ENCODE measurements at places on chromosomes 7 and 10.

DNA sequence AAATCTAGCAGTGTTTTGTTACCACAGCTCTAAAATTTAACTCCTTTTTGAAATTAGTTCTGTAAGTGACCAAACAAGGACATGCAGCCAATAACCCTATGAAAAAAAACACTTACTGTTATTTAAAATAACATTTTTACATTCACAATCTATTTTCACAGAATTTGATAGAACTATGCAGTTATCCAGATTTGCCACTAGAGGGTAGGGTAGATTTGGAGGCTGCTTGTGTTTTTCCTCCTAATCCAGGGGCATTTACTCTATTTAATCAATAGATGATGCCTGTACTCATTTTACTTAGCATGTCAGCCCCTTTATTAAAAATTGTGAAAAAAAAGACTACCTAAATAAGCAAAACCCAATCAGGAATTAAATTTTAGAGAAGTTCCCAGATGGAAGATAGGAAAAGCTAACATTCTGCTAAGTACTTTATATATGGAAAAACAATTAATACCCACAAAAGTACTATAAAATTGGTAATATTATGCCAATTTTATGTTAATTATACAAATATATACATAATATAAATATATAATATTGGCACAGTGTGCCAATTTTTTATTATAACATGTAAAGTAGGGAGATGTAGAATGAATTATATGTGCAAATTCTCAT, 18.1 kb upstream of the LIPK start:
- DNase-seq, result no peak

GRCh38 chr7:51312951-51313737, 3.5 kb downstream of the COBL start:
- no peak for DNase-seq

GRCh38 chr7:26515314-26515842, 223.7 kb downstream of the SNX10 start:
- no peak for DNase-seq

- no peak for DNase-seq
Observed at GRCh38 chr10:100969187-100970075, at the start of gene SEMA4G. Gene SEMA4G, plus strand, starts transcription at chr10:100969504. Its CDS starts 3,409 bp downstream, at chr10:100972913.

- DNase-seq, result no peak
Observed at GRCh38 chr10:124000792-124001201, 92.6 kb downstream of the CHST15 start.

- DNase-seq, result no peak
Observed at GRCh38 chr7:108570146-108570755, 577 bp downstream of the DNAJB9 start.

DNA sequence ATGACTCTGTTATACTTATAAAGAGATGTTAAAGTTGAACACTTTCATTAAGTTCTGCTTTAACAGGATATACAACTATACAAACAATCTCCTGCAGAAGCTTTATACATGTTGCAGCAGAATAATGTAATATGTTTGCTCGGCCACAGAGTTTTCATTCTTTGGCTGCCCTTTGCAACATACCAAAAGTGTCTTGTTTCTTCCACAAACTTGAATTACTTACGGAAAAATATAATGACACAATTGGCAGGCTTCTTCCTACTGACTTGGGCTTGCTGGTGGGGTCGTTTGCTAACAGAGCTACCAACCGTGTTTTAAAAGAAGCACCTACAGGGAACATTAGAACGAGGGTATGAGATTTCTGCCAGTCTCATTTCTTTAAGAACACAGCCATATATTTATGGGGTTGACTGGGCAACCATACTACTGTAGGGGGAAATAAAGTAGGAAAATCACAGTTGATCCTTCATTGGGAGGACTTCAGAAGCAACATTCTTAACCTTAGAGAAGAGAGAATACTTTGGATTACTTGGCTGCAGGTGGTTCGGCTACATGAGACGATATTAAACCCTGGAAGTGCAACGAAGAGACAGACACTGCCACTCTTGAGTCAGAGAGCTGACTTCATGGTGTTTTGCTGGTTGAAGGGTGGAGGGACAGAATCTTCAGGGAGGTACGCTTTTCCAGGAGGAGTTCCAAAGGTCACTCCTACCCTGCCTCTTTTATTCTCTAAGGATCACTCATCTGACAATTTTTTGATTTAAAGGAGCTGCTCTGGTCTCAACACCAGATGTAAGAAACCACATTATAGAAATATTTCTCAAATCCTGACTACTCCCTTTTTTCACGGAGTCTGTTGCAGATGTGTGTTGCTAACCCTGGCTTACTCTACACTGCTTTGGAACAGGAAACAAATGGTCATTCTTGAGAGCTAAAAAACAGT, 123.9 kb downstream of the SEMA3C start:
- no peak for DNase-seq

DNA sequence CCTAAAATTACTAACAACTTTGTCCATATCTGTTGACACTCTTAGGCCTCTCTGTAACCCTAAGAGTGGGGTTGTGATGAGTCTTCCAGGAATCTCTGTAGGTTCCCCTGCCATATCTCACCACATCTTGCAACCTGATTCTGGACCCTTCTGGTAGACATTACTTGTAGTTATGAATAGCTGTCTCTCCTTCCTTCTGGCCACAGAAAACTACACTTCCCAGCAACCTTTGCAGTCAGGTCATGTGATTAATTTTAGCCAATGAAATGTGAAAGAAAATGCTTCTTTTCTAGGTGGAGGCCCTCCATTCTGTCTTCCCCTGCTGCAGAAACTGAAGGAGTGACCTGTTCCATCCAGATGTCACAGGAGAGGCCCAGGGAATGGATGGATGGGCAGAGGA, 147.6 kb upstream of the AOAH start:
- no peak for DNase-seq

DNA sequence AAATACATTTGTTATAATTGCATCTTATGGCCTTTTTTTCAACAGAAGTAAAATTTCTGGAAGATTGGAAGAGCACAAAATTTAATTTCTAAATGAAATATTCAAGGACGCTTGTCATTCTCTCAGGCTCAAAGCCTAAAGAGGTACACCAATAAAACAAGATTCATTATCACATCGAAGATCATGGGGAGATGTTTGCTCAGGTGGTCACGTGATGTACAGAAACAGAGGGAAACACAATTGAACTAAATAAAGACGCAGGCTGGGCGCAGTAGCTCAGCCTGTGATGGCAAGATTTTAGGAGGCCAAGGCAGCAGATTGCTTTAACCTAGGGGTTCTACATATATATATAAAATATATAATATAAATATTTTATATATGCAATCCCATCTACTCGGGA, 37.3 kb upstream of the TMEM254 start:
- DNase-seq, result no peak

GRCh38 chr10:55746002-55746401, 615.1 kb downstream of the ZWINT start:
- no peak for DNase-seq

DNA sequence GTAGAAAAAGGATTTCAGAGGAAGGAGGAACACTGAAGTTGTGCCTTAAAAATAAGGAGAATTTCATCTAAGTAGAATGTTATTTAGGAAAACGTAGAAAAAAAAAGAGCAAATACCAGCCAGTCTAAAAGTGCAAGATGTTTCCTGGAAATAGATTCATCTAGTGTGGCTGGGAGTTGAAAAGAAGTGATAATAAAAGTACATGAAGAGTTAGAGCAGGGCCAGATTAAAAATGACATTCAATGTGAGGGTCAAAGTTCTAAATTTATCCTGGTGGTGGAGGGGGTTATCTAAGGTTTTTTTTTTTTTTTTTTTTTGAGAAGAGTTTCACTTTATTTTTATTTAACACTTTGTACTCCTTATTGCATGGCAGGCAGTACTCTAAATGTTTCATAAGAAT, 289.3 kb downstream of the MDFIC start:
- no peak for DNase-seq

DNA sequence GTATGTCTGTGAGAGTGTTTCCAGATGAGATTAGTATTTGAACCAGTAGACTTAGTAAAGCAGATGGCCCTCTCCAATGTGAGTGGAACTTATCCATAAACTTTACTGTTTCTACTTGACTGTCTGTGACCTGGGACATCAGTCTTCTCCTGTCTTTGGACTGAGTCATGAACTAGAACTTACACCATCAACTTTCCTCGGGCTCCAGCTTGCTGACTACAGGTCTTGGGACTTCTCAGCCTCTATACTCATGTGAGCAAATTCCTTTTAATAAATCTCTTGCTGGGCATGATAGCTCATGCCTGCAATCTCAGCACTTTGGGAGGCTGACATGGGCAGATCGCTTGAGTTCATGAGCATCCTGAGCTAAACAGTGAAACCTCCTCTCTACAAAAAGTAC, 25.7 kb upstream of the WAPL start:
- no peak for DNase-seq

- no peak for DNase-seq
Observed at GRCh38 chr10:129307141-129307540, 159.9 kb upstream of the MGMT start.

DNA sequence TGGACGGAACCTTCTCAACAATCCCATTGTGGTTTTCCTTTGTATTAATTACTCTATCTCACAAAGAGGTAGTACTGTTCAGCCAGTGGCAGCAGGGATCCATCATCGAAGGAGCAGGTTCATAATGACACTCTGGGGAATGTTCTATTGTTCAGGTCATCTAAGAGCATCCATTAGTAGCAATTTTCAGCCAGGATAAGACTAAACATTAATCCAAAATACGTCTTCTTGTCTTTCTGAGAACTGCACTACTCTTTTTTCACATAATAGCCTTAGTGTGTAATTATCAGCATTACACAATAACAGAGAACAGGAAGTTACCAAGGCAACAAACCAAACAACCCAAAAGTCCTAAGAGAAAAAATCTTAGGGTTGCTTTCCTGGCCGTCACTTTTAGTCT, 259.5 kb upstream of the VWC2 start:
- no peak for DNase-seq

DNA sequence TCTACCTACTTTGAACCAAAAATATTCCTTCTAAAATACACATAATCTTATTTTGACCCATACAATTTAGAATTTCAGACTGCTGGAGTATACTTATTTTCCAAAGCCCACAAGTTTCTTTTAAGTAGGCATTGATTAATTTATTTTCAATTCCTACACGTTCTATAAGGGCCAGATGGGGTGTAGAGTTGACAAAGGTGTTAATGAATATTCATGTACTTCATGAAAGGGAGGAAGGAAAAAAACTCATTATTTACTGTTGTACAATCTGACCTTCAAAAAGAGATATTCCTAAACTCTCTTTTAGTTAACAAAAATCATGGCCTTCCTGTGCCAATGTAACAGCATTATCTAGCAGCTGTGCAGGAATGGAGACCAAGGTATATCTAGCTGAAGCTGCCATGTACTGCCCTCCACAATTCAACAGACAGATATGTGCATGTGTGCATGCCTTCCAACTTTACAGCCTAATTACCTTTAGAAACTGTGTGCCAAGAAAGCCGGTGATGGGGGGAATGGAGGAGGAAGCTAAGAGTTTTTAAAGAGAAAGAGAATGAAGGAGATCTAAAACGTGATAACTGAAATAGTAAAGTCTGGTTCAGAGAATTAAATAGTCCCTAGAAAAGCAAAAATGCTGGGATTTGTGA, 108.9 kb downstream of the UPF2 start:
- no peak for DNase-seq

GRCh38 chr10:127449490-127449889, 99.6 kb upstream of the NPS start:
- no peak for DNase-seq

DNA sequence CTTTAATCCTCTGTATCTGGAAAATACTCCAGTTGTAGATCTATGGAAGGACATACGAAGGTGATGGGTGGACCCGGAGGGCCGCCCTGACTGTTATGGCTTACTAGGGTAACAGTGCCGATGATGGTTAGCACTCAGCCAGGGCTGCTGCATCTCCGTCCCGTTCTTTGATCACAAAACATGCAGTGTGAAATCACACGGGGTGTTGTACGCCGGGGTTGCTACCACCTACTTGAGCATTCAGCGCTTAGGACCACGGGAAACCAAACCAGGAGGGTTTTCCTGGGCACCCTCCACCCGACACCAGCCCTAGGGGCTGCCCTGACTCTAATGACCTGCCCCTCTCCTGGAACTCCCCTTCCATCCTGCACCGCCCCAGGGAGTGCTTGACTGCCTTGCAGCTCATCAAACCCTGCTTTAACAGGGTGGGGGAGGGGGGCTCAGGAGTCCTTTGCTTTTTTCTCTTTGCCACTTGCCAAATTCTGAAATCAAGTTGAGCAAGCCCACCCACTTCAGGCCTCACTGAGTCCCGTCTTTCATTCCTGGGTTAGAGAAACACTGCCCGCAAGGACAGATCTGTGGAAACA, 20.4 kb downstream of the ZNF775 start:
- DNase-seq, result no peak

DNA sequence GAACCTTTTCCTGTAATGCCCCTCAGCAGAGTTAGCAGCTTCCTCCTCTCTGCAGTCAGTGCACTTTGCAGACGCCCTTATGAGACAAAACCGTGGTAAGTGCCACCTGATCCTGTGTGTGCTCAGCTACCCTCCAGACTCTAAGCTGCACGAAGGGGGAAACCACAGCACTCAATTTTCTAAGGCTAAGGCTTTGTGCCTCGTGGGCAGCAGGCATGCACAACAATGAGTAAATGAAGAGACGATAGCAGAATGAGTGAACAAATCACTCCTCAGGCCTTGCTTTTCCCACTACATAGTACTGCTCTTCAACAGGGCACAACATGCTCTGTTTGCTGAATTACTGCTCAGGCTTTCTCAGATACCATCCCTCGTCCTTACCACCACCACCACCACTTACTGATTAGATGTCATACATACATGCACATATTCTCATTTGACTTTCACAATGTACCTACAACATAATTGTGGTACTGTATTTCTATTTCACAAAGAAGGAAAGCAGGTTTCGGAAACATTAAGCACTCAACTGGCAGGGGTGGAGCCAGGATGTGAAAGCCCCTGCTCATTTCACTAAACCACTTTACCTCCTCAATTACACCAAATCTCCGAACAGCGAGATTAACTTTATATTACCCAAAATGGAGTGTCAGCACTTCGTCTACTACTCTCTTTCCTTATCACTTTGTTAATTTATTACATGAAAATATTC, 85.4 kb downstream of the ICA1 start:
- DNase-seq, result no peak

DNA sequence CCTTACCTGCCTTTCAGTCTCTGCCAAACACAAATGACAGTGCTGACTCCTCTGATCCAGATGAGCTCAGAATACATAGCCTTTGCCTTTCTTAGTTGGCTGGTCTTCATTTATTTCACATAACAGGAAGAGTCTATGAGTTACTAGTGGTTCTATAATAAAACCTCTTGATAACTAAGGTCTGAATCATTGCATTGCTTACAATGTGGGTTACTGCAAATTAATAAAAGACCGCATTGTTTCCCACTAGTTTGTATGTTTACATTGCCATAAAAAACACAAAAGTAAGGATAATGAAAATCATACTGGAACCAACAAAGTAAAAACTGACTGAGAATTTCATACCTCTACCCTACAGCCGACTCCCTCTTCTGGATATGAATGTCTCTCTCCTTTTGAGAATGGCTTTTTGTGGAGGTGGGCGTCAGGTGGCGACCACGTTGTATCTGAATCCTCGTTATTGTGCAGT, 62.0 kb upstream of the AKR1E2 start:
- no peak for DNase-seq
